Motor neuron (in vitro differentiated cells): ENCODE measurements at places on chromosomes 4 and X.

- no peak for ATAC-seq
Measured at GRCh38 chrX:43861750-43862149, 20.5 kb downstream of the MAOB start.

GRCh38 chr4:124939908-124940307, 227.4 kb upstream of the ANKRD50 start:
- no peak for ATAC-seq

GRCh38 chr4:73142995-73143547, 73.6 kb upstream of the COX18 start:
- no peak for ATAC-seq

DNA sequence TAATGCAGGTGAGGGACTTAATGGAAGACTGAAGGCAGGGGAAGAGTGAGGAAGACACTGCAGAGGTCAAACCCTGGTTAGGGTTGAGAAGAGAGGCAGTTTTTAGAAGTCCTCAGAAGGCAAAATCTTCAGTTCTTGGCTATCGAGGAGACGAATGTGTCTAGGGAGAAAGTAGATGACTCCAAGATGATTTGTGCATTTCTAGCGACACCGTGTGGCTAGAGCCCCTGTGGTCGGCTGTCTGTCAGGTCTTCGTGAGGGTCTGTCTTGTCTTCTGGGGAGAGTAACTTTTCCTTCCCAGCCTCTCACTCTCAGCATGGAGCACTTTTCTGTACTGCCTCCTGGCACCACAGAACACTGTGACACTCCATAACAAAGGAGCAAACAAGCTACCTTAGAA, 458.1 kb downstream of the STIM2 start:
- no peak for ATAC-seq

GRCh38 chr4:150950657-150951288, 64.3 kb downstream of the LRBA start:
- ATAC-seq = peak; percentile 97

DNA sequence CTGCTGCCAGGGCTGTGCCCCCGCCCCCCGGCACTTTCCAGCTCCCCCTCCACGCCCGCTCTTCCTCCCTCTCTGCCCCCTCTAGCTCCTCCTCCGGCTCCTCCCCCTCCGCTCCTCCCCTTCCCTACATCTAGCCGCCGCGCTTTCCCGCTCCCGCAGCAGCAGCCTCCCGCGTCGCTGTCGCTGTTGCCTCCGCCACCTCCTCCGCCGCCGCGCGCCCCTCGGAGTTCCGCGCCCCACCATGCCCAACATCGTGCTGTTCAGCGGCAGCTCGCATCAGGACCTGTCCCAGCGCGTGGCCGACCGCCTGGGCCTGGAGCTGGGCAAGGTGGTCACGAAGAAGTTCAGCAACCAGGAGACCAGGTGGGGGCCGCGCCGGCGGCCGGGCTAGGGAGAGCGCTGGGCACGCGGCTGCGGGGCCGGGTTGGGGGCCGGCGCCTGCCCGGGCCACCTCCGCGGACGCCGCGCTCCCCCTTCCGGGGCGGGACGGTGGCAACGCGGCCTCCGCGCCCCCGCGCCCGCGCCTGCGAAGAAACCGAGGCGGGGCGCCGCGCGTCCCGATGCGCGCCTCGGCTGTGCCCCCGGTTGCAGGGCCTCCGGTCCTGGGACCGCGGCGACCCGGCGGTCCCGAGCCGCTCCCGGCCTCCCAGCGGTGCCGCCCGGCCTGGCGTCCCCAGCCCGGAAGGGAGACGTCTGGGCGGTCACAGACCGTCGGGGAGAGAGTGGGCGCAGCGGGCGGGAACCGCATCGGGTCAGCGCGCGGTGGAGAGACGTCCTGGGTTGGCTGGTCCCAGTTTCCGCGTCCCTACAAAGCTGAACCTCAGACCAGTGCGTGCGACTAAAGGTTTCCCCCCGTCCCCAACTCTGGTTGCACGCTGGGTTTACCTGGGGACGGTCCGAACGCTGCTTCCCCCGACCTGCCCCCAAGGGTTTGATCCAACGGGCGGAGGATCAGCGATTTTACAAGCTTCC, at the start of gene PRPS2:
TSS of gene PRPS2 (plus strand) at position 156 of the 972 bp plus-strand sequence. CDS start at position 242, 86 bp downstream.
- peak; percentile 94 for ATAC-seq
